ENCODE measurements at places on chromosomes 6 and 20.

DNA sequence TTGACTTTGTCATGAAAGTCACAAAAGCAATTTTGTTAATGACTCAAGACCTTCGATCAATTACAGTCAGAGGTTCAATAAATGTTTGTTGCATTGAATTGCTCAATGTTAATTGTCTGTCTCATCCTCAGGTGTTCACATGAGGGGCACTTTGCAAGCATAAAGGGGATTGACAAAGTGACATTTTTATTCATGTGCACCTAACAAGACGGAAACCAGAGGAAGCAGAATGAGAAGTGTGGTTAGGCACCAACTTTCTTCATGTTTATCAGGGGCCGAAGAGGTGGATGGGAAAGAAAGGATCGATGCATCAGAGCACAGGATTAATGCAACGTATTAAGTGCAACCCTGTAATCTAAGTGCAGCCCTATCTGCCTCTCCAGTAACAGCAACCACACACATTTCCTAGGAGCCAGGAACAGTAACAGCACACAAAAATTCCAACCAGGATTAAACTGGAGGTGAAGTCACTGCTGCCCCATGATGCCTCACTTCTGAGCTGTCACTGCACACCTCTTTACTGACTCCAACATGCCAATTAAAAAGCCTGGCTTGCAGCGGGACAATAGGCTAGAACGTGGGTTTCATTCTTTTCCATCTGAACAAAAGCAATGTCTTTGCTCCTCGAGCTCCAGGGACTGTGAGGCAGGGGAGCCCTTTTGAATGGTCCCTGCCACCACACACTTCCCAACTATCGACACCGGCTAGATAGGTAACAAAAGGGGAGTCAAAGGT, 262.7 kb downstream of the CD83 start:
- no peak for DNase-seq

DNA sequence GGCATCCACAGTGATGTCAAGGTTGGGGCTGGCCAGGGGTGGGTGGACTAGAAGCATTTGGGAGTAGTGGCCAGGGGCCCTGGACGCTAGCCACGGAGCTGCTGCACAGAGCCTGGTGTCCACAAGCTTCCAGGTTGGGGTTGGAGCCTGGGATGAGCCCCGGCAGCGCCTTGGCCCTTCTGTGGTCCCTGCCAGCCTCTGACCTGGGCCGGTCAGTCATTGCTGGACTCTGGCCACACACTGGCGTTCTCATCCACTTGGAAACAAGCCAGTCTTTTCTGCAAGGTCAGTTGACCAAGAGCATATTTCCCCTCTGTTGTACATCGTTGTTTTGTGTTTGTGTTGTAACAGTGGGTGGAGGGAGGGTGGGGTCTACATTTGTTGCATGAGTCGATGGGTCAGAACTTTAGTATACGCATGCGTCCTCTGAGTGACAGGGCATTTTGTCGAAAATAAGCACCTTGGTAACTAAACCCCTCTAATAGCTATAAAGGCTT, 8.4 kb downstream of the PSMA7 start:
- no peak for DNase-seq

DNA sequence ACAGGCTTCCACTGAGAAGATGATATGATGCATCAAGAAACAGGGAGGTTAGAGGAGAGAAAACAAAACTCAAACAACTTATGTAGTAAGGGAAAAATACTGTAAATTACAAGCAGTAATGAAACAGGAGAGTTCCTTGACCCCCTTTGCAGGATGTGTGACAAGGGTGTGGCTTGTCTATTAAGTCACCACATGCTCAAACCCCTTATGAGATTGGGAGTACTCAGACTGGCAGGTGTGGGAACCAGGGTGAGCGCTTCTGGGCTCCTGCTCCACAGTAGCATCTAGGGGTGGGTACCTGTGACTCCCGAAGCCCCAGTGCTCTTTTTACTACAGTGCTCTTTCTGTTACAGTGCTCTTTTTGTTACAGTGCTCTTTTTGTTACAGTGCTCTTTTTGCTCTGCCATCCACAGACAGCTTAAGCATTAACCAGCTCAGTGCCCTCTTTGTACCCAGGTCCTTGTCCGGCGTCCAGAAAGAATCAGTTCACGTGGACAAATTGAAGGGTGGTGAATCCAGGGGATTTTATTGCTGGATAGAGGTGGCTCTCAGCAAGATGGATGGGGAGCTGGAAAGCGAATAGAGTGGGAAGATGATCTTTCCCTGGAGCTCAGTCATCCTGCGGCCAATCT, 28.7 kb downstream of the OLIG3 start:
- DNase-seq = no peak

DNA sequence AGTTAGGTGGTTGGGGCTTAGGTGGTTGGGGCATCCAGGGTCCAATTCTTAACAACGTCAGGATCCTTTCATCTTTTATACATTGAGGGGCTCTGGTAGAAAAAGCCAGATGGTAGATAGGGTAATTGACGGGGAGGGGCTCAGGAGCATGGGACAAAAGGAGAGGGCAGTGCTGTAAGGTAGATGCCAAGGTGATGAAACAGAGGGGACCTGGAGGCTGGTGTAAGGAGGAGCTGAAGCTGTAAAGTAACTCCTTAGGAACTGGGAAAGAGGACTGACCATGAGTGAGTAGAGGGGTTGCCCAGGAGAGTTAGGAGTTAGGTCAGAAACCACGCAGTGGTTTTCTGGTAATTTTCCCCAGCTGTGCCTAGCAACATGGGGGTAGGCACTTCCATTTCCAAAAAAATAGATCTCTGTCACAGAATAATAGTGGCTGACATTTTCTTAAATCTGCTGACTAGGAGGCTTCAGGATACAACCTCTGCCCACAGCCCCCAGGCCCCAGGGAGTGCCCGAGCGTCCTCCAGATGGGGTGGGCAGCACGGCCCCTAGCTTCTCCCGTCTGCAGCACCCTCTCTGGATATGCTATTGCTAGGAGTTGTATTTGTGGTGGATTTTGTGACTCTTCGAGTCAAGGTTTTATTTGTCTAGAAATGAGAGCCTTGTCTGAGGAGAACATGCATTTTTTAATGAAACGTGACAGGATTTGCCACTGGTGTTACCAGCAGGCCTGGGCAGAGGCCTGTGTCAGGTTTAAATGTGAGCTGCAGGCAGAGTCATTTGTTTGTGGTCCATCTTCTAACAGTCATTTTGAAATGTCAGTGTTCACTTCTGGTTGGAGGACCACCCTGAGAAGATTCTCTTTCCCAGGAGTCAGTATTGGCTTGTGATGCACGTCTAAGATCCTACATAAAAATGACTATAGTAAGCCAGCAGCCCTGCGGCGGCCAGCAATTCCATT, 44.6 kb downstream of the TULP4 start:
- no peak for DNase-seq

GRCh38 chr6:84788689-84789088, 24.3 kb upstream of the TBX18 start:
- DNase-seq = no peak

Data from glomerular endothelial cell (primary cell).